Occipital lobe (tissue), 3 donors: ENCODE measurements at places on chromosomes 12 and 14.

GRCh38 chr14:94710731-94711130 lies 59.2 kb downstream of the GSC start:
- no peak for DNase-seq

DNA sequence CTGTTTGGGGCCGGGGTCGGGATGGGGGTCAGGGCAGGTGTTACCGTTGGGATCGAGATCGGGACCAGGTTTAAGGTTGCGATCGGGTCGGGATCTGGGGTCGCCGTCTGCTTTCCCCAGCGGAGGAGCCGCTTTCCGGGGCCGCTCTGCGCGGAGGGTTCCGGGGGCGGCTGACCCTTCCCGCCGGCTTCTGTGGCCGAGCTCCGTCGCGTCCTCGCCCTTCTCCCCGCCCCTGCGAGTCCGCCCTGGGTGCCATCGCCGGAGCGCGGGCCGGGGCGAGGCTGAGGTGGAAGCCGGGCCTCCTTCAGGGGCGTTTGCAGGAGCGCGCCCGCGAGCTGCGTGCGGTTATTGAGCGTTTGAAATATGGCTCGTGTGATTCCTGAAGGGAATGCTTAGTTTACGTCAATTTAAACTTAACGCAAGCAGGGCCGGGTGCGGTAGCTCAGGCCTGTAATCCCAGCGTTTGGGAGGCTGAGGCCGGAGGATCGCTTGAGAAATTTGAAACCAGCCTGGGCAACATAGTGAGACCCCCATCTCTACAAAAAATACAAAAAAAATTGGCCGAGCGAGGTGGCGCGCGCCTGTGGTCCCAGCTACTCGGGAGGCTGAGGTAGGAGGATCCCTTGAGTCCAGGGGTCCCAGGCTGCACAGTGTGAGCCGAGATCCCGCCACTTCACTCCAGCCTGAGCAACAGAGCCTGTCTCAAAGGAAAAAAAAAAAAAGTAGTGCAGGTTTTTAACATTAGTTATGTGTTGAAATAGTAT lies 620 bp downstream of the PGAM5 start:
- DNase-seq = no peak

DNA sequence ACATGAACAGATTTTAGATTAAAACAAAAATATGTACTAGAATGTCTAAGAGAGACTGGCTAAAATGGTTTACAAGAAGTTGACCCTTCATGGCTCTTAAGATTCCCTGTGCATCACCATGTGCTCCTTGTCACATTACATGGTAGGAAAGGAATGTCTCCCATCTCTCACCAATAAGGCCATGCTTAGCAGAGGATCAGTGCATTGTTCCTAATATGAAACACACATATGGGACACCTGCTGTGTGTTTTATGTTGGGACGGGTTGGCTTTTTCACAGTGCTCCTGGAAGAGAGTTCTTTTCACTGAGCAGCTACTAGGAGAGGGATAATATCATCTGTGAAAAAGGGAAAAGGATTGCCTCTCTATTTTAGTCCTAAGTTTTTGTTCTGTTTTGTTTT lies 9.6 kb downstream of the PFKM start:
- no peak for DNase-seq

DNA sequence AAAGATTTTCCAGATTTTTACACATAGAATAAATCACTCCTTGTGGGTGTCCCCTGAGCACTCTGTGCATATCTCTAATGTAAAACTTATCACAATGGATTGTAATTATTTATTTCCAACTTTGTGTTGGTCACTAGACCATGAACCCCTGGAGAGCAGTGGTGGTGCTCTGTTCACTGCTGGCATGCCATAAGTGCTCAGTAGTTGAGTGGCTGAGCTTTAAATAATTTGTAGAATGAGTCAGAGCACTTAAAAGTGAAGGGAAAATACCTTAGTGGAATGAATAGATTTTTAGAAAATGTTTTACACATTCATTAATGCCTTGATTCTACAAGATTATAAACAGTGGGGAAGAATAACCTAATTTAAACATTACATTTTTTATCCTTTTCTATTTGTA lies 6.3 kb downstream of the MGAT4C start:
- DNase-seq = no peak

- no peak for DNase-seq
Observed at GRCh38 chr12:102542816-102543440, 62.6 kb upstream of the IGF1 start.

GRCh38 chr14:104366931-104367865 lies 212.4 kb upstream of the C14orf180 start:
- no peak for DNase-seq

DNA sequence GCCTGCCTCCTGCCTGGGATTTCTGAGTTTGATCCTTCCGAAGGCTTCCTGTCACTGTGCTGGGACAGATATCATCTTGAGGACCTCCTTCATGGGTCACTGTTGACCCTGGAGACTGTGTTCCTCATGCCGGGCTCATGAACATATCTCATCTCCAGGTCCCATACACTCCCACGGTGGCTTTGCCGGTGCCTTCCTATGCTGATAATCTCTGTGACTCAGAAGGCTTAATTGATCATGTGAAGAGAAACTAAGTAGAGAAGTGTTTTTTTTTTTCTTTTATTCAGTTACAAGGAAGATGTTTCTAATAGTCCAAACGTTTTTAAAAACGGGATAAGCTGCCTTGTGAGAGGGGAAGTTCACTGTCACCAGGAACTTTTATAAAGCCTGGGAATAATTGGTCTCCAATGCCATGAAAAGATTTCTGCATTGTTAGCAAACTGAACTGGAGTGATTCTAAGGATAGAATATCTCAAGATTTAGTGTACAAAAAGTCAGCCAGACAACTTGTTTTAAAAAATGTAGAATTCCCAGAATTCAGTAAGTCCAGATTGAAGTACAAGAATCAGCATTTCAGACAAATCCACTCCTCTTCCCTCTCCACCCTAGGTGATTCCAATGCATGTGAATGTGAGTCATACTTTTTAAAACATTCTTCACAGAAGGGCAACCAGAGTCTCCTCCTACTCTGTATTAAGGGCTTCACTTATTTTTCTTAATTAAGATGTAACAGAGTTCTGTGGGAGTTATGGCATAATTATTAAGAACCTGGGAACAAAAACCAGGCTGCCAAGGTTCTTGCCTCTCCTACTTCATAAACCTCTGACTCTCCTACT lies 139.8 kb upstream of the LGR5 start:
- no peak for DNase-seq
